Heart left ventricle (tissue), 16 donors: ENCODE measurements at places on chromosomes 2 and 18.

GRCh38 chr2:187991389-187991788 is 300.3 kb upstream of the GULP1 start:
- DNase-seq = no peak

DNA sequence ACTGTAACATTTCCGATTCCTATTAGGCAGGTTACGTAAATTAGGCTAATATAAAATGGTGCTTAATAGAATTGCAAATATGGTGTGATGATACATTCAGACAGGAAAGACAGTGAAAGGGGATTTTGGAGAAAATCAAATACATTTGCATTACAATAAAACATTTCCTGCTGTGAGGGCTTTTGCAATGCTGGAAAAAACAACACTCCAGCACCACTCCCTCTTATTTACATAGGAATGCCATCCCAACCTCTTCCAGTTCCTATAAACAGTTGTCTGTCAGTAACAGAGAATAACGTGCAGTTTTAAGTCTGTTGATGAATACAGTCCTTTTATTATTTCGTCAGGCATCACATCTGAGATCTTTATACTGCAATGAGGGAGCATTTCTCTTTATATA is 298.8 kb upstream of the FANCL start:
- no peak for DNase-seq

DNA sequence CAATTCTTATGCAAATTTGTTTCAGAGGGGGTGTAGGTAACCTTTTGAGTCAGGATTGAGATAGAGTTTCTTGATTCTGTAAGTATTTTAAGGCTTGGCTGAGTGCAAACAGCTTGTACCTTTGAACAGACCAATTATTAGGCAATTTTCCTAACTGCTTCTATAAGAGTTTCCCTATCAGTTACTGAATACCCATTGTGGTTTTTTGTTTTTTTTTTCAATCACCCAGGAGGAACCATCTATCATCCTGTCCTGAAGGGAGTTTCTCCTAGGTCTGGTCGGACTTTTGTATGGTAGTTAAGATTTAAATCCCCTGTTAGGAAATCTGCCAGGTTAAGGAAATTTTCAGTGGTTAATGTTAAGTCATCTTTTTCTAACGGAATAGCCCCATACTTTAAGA is 319.4 kb upstream of the SLC39A10 start:
- DNase-seq = no peak

DNA sequence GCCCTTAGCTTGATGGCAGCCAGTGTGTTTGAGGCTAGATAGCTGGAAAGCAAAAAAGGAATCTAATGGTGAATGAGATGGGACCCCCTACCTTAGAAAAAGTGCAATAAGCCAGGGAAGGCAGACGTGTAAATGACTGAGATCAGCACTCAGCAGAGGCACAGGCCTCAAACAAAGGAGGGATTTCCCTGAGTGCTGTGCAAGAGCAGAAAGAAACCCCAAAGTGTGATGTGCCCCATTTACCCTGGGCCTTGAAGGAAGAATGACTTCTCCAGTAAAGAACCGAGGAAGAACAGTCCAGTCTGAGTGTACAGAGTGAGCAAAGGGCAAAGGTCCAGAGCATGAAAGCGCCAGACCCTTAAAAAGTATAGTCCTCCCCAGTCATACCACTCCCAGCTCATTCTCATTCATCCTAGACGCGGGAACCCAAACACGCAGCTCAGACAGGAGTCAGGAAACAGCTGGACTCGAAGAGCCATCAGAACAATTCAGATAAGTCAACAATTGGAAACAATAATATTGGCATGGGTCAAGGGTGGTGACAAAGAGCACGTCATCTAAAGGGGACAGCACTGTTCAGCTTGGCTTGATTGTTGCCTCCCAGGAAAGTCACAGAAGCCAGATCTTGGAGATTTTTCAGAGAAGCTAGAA is 121.7 kb downstream of the INO80D start:
- no peak for DNase-seq

DNA sequence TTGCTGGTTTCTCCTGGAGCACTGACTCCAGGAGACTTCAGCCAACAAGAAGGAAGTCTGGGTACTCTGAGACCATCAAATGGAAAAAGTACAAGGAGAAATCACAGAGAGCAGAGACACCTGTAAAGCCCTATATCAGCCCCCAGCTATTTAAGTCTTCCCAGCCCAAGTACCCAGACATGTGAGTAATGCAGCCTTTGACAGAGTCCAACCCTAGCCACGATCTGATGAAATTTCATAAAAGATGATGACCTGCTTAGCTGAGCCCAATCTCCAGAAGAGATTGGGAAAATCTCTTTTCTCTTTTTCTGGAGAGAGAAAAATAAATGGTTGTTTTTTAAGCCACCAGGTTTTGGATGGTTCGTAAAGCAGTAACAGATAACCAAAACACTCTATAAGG is 196.6 kb downstream of the NBAS start:
- DNase-seq = no peak

- no peak for DNase-seq
These were observed 941.9 kb upstream of the FANCL start for GRCh38 chr2:59183070-59183469.

DNA sequence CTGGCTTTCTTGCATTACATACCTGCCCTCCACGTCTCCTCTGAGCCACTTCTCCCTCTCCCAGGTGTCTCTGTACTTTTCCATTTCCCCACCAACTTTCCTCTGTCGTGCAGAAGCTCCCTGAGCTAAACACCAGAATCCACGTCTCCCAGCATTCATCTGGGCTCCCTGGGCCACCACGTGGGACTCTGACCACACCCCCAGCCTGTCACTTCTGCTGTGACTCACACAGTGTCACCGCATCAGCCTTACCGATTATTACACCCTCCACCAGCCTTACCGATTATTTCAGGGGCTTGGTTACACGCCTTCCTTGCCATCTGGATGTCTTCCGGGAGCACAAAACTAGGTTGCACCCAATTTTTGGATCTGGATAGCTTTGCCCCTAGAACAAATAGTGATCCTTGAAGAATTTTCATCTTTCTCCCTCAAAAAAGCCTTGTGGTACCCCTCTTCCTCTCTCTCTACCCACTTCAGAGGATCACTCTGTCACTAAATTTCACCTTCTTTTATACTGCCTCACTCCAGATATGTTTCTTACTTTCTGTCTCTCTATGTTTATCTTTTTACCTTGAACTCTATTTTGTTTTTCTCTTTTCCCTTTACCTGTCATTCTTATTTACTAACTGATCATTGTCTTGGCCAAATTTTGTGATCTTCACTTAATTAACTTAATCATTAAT is 136.9 kb upstream of the CAB39 start:
- DNase-seq = no peak

DNA sequence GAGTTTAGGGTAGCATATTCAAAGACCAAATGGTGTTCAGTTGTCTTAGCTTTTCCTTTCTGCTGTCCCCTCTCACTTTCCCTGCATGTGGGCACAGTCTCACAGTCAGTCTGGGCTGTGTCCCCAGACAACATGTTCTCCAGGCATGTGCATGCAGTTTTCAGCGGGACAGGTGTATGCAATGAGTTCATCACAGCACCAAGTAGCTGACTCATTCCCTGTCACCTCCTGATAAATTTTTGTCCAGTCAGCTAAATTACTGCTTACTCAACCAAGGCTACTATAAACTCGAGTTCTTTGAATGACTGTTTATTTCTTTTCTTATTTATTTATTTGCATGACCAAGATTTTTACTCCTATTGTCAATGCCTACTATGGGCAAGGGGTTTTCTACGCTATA is 148.8 kb upstream of the CDH19 start:
- no peak for DNase-seq
